ENCODE measurements at places on chromosomes 5 and 9.
A peak's percentile ranks its signal among the peaks of the same experiment; 100 is the strongest.

GRCh38 chr9:95129476-95130291 lies 187.8 kb downstream of the FANCC start:
- no peak for DNase-seq

- DNase-seq, result no peak
Observed at GRCh38 chr9:90766731-90767130, 34.9 kb upstream of the SYK start.

GRCh38 chr5:88729084-88729828 lies 153.7 kb downstream of the MEF2C start:
- peak; percentile 75 for DNase-seq

GRCh38 chr5:2985718-2986117 lies 234.2 kb upstream of the IRX2 start:
- DNase-seq, result no peak

- DNase-seq, result no peak
Observed at GRCh38 chr9:126844085-126844484, 16.4 kb upstream of the ZBTB34 start.

DNA sequence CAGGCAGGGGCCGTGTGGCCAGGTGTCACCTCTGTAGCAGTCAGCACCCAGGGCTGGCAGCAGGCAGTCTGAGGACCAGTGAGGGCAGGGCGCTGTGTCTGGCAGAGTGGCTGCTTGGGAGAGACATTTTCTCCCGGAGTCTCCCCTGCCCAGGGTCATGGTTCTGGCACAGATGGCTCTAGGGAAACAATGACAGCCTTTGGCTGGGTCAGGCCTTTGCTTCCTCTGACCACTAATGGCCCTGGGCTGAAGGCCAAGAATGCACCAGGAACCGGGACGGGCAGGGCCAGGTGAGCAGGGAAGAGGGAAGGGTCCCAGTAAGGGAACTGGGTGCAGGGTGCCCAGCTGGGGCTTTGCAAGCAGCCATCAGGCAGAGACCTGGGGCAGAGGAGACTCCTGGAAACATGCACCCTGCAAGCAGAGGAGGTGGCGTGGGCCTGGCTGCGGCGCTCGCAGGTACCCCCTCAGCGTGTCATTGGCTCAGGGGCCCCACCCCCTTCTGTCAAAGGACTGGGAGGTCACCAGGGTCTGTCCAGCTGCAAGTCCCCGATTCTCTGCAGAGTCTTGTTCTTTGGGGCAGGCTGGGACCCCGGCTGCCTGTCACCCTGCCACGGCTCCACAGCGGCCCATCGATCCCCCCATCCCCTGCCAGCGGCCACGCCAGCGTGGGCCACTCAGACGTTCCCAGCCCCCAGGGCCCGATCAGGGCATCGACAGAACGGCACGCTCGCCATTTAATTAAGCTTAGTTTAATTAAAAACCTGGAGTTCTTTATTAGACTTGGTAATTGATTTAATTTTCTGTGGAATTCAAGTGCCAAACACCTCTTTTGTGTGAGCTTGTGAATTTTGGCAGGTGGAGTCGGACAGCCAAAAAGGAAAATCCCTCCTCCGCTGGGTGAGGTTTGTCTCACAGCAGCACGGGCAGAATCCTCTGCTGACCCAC lies 18.9 kb upstream of the TMEM250 start:
- DNase-seq, result no peak

DNA sequence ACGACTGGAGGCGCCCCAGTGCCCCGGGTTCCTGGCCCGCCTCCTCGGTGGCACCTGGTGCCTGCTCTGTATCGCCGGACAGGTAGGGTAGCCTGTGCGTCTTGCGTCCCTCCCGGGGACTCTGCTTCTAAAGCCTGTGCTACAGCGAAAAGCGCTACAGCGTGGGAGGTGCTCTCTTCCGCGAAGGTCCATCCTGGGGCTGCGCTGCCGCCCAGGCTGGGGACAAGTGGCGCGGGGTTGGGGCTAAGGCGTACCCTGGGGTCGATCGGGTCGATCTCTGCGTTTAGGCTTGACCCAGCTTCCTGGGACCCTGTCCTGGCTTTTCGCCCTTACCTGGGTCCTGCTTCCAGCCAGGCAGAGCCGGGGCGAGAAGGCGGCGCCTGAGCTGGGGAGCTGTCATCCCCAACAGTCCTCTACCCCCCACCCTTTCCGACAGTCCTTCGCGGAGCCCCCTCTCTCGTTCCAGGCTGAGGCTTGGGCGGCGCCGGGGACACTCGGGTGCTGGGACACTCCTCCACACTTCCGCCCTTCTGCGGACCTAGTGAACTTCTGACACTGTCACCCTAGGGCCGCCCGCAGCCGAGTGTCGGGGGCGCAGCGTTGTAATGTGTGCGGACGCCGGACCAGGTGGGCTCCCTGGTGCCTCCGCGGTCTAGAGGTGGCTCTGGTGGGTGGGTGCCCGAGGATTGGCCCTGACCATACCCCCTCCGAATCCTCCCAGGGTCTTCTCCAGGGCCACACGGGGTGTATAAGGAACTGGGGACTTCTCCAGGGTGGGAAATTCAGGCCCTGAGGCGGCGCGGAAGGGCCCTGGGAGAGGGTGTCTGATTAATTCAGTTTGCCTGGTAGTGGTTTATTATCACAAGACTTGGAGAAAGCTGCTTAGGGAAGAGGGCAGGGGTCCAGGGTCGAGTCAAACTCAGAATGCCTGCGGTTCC lies 328.2 kb downstream of the SH3GL2 start:
- no peak for DNase-seq

GRCh38 chr5:35046774-35047173 lies 975 bp downstream of the AGXT2 start:
- no peak for DNase-seq

- no peak for DNase-seq
Observed at GRCh38 chr9:96720435-96720834, 57.5 kb downstream of the ZNF510 start.

- DNase-seq, result no peak
Observed at GRCh38 chr5:160742446-160742845, 109.6 kb downstream of the ATP10B start.

GRCh38 chr9:20139763-20140290 lies 351.0 kb upstream of the SLC24A2 start:
- DNase-seq, result no peak

DNA sequence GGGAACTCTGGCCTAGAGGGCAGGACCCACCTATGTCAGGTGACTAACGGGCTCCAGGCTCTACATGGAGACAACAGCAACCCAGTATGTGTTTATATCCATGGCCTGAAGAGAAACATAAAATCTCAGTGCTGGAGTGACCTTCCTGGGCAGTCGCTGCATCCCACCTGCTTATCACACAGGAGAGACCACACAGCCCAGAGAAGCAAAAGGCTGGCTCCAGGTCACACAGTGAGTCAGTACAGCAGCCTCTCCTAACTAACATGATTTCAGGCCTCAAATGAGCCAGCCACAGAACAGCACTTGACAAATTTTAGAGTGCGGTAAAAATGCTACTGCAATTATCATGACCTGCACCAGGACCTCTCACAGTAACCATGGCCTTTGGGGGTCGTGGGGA lies 54.0 kb upstream of the TGFBR1 start:
- no peak for DNase-seq

GRCh38 chr9:21552244-21553170 lies 70.4 kb upstream of the IFNE start:
- DNase-seq, result no peak

DNA sequence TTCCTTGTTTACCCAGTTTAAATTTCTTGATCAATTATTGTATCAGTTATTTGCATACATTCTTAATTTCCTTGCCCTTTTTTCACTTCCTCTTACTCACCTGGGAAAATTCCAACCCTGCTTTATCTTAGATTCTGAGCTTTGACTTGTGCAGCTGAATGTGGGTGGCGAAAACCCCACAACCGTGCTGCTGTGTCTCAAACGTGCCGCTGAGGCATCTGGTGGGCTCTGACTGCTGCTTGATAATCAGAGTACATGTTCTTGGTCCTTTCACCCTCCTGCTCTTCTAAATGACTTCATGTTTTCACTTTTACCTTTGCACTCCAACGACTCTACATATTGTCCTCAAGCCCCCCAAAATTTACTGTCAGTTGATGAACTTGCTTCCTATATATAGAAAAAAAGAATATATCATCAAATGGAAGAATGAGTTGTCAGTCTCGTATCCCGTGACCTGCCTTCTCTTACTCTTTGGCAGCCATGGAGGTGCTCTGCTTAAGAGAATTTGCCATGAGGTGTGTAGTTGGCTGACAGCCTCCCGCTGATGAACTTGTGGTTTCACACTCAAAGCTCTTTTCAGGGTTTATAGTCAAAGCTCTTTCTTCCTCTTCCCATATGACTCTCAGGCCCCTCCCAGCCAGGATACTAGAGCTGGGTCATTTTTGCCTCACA lies 14.0 kb upstream of the JAK2 start:
- DNase-seq, result no peak

Data from A549 (cell line).